ENCODE measurements at places on chromosomes 5 and 9.

DNA sequence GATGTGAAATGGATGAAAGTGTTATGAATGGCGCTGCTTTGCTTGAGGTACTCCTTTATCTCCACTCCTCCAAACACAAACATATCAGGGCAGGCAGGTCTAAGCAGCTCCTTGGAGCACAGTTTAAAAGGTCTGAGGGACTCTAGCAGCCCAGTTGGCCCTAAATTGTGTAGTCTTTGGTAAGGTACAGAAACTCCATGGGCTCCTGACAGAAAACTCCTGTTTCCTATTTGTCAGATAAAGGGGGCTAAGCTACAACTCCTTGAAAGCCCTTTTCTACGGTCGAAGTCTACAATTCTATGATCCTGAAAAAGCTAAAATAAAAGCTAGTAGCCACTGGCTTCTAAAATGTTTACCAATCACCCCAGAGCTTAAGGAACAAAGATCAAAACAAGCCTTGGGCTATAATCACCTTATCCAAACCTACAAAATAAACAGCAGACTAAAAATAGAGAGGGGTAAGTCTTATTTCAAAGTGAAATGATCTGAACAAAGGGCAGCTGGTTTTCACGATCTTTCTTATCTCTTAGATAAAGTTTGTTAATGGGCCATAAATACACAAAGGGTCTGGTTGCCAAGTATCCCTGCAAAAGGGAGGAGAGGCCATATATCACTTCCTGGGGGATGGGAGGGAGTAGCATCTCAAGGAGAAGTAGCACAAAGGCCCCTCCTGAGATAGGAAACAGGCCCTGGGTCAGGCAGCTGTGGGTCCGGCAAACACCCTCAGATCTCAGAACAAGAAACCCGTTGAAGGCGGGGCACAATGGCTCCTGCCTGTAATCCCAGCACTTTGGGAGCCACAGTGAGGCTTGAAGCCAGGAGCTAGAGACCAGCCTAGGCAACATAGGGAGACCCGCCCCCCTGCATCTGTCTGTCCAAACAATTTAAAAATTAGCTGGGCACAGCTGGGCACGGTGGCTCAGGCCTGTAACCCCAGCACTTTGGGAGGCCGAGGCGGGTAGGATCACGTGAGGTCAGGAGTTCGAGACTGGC is 28.3 kb upstream of the DENND4C start:
- peak; percentile 53 for DNase-seq

- no peak for DNase-seq
These were observed 120.2 kb upstream of the CCDC152 start for GRCh38 chr5:42636425-42636824.

DNA sequence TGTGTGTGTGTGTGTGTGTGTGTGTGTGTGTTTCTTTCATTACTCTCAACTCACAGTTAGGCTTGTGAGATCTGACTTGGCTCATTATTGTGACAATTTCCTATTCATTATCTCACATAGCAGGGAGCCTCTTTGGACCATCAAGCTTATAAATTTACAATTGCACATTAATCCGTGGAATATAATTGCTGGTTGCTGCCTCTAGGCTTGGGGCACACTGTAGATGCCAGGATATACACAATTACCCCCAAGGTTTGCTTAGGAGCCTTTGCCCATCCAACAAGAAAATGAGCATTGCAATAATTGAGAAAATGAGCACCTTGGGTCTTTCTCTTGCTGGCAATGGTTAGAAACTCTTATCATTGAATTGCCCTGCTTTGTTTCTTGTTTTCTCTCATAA is 161.6 kb upstream of the DMRTA1 start:
- no peak for DNase-seq

DNA sequence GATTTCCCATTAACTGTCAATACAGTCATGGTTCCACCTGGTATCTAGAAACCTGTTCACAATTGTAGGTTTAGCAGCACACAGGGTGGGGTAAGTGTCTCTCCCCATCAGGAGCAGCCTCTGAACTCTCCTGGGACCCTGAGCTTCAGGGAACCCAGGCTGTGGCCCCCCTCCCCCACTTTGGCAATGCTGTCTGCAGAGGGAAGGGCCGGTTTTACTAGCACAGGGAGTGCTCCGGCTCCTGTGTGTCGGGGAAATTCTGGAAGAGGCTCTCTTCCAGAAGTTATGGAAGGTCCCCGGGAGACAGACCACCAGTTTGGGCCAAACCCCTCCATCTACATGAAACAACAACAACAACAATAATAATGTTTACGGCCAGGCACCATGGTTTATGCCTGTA is 9.9 kb downstream of the DAB2IP start:
- no peak for DNase-seq

DNA sequence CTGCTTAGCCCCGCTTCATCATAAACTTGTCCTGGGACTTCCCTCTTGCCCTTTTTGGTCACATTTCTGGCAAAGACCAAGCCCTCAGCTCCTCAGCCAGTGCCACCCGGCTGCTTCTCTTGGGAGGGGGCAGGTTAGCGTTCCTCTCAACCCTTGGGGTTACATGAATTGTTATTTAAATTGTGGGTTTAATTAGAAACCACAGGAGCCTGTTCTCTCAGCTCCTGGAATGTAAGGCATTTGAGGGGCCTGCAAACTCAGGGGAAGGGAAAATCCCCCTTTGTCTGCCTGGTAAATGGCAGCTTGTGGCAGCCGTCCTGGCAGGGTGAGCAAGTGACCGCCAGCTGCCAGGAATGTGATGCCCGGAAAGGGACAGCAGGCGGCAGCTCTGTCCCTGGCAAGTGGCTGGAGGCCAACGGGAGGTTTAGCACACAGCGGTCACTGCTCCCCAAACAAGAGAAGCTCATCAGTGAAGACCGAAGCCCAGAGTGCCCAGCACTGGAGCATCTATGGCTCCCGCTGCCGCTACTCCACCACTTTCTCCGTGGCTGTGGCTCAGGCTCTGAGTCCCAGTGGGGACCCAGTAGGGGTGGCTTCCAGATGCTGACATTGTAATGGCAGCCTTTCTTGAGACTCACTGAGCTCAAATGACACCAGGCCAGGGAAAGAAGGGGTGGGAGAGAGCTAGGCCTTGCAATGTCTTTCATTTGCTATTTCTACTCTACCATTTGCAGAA is 51.7 kb downstream of the SHB start:
- no peak for DNase-seq

GRCh38 chr5:99590806-99591205 is 662.0 kb upstream of the CHD1 start:
- DNase-seq: no peak

DNA sequence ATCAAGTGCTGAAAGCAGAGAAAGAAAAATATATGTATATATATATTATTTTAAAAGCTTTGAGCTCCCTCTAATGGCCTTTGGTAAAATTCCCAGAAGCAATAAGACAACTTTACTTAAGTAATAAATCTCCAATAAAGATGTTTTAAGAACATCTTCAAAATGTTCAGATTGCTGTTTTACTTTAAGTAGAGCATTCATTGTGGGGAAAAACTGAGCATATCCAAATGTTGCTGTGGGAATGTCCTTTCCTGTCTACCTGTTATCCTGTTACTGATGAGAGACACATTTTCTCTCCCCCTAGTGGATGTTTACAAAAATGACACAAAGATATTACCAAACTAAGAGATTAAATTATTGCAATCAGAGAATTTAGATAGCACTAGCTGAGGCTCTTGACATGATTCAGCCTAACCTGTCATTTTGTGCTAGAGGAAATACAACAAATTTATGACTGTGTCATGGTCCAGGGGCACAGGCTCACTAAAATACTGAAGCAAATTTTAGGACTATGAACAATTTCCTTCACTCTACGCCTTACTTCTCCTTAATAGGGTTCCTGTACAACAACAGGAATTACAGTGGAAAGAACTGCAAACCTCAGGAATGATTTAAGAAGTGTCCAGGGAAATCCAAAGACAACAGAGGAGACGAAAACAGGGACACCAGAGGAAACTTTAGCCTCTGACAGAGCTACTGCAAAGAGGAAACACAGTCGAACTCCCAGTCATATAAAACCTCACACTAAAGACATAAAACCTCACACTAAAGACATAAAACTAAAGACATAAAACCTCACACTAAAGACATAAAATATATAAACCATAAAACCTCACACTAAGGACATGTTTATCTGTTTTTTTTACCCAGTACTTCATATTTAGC is 24.3 kb upstream of the PRRC1 start:
- no peak for DNase-seq

DNA sequence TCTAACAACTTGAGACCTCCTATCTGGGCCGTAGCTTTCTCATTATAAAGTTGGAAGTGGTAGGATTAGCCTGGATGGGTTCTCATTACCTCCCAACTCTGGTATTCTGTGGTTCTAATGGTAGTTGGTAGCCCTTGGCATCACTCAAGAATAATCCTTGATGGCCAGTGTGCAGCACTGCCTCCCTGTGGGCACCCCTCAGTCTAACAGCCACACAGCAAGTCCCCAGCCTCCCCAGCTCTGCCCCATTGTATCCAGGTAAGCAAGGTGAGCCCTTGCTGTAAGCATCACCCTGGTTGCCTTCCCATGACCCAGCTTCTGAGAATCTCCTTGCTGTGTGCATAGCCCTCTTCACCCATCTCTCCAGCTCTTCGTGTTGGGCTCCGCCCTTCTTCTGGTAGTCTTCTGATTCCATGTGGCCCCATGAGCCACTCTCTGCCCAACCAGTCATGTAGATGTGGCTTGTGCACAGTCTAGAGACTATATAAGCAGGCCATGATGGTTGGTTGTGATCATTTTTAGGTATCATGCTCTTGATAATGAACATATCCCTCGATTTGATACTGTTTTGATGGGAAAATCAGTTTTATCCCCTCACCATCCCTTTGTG is 57.6 kb upstream of the GRHPR start:
- DNase-seq: peak; percentile 18

- no peak for DNase-seq
These were observed 92.1 kb downstream of the PIP5K1B start for GRCh38 chr9:68797116-68797515.

DNA sequence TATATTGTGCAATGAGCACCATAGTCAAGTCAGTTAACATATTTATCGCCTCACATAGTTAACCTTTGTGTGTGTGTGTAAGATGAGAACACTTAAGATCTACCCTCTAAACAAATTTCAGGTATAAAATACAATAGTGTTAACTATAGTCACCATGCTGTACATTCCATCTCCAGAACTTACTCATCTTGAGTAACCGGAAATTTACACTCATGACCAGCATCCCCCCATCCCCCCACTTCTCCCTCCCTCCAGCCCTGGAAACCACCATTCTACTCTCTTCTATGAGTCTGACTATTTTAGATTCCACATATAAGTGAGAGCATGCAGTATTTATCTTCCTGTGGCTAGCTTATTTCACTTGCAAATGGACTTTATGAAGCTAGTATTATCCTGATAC is 40.3 kb downstream of the ZNF354A start:
- no peak for DNase-seq

GRCh38 chr9:14325147-14325546 is 11.2 kb upstream of the NFIB start:
- no peak for DNase-seq

DNA sequence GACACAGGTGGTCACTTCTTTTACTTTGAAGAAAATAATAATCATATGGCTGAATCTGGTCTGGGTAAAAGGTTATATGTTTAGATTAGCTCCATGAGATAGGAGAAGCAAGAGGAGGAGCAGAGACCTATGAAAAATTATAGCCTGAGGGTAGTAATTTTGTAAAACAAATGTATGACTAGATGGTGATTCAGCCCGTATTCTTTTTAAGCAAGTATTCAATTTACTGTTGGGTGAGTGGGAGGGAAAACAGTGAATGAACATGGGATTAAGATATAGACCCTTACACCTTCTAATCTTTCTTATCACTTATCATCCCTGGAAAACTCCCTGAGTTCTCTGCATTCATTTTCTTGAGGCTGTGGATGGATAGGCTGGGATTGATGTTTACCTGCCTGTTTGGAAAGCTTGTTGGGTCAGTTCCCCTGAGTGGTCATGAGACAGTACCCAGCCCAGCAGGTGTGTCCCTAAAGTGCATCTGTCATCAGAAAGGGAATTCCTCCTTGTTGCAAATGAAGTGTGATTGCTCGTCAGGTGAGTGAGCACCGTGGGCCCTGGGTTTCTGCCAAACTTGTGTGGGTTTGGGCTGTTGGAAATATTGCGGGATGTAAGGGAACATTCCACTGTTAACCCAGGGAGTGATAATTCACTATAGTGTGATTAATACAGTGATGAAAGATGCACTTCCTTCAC is 101.2 kb upstream of the GDNF start:
- no peak for DNase-seq

- no peak for DNase-seq
These were observed 20.3 kb upstream of the RNF20 start for GRCh38 chr9:101513351-101513750.

DNA sequence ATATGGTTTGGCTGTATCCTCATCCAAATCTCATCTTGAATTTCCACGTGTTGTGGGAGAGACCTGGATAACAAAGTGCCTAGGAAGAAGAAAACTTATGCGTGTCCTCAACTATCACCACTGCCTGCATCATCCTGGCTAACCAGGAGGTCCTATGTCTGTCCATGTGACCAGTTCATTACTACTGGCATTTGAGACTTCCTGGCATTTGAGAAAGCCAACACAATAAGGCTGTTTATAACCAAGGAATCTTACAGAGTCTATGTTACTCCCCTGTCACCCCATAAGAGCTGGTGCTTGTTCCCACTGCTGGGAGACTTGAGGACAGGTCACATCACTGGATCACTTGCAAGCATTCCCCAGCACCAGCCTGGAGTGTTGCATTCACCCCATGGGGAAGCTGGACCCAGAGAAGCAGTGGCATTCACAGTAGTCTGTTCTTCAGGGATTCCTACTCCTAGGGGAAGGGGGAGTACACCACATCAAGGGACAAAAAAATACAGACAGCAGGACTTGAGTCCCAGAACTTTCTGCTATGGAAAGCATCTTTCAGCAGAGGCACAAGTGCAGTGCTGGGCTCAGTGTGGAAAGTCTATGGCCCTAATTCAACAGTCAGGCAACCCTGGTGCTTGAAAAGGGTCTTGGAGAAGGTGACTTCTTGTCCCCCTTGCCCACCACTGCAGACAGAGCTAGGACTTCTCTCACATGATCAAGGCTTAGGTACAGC is 717.1 kb downstream of the SEMA5A start:
- no peak for DNase-seq

GRCh38 chr9:133341369-133342068 is 5.5 kb upstream of the SURF6 start:
- peak; percentile 47 for DNase-seq
